EH (cell line): ENCODE measurements at places on chromosomes 12 and 14.
A peak's percentile ranks its signal among the peaks of the same experiment; 100 is the strongest.

- peak; percentile 34 for DNase-seq
Observed at GRCh38 chr12:69653703-69654102, 43.0 kb upstream of the LRRC10 start.

DNA sequence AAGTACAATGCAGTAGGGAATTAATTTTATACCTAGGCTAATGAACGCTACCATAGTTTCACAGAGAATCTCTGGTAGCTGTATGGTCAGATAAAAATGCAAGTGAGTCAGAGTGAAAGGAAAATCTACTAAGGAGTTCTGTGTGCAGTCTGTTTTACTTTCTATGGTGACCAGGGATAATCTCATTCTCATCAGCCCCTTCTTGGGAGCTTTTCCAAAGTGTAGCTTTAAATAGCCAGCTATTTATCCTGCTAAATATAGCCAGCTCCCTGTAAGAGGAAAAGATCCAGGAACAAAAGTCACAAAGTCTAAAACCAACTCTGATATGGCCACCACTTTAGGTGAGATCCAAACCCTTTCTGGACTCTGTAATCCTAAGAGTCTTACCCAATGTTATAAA, 75.5 kb downstream of the TMEM116 start:
- peak; percentile 77 for DNase-seq

DNA sequence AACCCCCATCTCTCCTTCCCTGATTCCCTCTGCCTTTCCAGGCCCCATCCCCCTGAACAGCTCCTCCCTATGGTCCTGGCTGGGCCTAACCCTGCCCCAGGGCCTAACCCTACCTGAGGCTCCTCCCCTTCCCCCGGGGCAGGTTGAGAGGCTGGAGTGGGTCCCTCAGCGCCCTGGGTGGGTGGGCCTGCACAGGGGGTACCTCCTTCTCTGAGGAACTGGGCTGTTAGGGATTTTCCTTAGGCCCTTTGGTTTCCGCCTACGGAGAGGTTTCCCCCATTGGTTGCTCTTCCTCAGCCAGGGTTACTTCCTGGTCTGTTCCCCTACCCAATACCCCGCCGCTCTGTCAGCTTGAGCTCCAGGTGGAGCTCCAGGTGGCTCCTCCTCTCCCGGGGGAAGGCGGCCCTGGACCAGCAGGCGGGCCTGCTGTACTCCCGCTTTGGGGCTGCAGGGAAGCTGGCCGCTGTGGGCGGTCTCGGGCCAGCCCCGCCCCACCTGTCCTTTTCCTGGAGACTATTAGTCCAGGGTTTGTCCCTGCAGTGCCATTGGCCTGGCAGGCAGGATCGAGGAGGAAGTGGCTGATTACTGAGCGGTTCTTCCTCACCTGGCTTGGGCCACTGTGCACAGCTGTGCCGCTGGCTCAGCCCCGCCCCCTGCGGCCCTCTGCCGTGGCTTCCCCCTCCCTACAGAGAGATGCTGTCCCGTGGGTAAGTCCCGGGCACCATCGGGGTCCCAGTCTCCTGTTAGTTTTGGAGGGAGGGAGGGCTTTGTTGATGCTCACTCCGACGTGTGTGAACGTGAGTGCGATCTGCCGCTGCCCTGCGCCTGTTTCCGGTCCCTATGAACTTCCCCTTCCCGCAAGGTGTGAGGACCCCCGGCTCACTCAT, 2.5 kb downstream of the C12orf57 start:
- DNase-seq: no peak

DNA sequence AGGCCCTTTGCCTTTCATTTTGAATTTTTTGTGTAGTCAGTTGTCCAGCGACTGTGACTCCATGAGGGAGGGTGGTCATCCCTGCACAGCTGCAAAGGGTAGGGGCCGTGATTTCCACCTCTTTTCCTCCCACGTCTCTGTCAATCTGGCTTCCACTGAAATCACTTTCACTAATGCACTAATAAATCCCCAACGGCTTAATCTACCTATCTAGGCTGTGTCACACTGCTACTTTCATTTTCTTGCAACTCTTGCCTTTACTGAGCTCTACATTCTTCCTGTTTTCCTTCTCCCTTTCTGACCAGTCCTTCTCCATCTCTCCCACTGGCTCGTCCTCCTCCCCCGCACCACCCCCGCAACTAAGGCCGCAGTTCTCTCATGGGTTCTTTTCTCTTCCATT, 212.3 kb upstream of the FOXN3 start:
- no peak for DNase-seq

GRCh38 chr12:91074154-91074709, 16.4 kb upstream of the KERA start:
- DNase-seq: no peak

- no peak for DNase-seq
Observed at GRCh38 chr12:92070054-92070863, 75.4 kb downstream of the BTG1 start.

GRCh38 chr14:71331403-71331802, 424.1 kb downstream of the PCNX1 start:
- peak; percentile 30 for DNase-seq

GRCh38 chr12:116713527-116713926, 24.3 kb downstream of the SPRING1 start:
- no peak for DNase-seq

- DNase-seq: peak; percentile 29
Observed at GRCh38 chr12:107760207-107760808, 629 bp downstream of the PRDM4 start.

- DNase-seq: peak; percentile 75
Observed at GRCh38 chr12:121110211-121110940, 22.3 kb upstream of the P2RX7 start.

DNA sequence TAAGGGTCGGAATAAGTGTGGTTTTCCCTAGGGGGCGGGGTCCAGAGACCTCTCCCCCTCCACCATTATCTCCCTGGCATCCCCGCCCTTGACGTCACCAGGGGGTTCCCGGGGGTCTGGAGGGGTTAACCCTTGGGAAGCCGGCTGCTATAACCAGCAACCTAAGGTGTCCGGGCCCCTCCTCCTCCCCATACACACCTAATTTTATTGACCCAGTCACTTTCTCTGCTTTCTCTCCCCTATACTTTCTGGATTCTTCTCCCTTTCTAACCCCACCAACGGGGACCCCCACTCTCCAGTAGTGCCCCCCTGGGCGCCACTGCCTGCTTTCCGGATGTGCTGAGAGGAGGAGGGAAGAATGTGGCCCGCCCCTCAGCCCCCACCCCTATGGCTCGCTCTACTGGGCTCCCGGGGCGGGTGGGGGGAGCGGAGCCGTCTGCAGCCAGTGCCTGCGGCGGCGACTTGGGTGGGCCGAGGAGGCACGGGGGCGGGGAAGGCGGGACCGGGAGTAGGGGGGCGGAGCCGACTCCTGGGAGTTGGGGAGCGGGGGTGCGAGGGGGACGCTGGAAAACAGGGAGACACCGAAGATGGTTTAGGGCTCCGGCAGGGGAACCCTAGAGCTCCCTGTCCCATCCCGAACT, 1.8 kb downstream of the GLI1 start:
- DNase-seq: peak; percentile 75

DNA sequence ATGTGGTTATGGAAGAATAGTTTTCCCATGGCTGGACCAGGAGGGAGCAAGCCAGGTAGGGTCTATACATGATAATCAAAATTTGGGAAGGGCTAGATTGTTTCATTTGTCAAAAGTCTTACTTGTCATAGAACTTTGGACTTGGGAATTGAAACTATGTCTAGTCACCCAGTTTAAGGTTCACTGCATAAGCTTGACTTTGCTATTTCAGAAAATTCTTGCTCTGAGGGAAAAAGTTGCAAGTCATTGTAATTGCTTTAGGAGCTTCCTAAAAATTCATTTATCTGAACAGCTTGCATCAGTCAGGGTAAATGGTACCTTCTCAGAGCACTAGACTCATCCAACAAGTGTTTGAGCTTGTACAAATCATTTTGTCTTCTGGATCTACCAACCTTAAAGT, 1194.7 kb downstream of the GALC start:
- peak; percentile 20 for DNase-seq

- DNase-seq: peak; percentile 17
Observed at GRCh38 chr14:35879654-35880249, 53.6 kb downstream of the BRMS1L start.

GRCh38 chr14:68599896-68600610, 192.8 kb downstream of the ZFP36L1 start:
- no peak for DNase-seq

DNA sequence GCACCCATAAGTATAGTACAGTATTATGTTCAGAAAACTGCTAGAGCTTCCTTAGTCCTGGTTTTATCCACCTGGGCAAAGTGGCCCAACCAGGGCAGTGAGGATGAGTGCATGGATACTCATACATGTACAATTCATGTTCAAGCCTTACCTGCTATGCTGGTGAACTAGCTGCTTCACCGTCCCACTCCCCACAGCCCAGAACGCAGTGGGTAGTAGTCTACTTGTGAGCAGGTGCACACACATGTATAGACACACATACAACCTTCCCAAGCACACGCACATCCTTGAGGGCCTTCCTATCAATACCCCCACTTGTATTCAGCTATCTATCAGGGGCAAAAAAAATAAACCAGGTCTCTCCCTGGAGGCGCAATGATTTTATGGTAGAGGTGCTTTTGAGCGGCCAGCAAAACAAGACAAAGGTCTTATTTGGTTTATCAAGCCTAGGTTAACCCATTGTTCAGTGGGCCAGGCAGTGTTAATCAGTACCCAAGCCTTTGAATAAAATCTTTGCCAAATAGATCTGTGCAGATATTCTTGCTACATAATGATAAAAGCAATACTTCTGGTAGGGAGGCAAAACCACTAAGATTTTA, 69.8 kb downstream of the ZFP36L1 start:
- DNase-seq: no peak

- no peak for DNase-seq
Observed at GRCh38 chr12:110005319-110005973, 6.2 kb downstream of the ANKRD13A start.

- DNase-seq: no peak
Observed at GRCh38 chr12:76064904-76065303, 19.6 kb downstream of the NAP1L1 start.

GRCh38 chr12:11446372-11446771, 51.0 kb upstream of the PRB2 start:
- peak; percentile 1 for DNase-seq

DNA sequence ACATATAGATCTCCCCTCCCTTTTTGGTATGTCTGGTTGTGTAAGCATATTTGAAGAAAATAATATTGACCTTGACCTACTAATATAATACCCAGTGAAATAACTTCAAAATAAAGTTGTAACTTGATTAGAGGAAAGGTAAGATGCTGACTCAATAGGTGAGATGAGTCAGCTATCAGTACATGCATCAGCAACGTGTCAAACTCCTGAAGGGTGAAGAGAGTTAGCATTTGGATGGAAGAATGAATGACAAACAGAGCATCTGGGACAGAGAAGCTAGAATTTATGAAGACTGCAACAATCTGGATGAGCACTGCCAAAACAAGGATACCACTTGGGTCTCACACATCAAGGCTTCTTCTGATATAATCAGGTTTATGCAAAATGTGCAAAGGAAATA, 74.9 kb downstream of the PPP2R5E start:
- no peak for DNase-seq

DNA sequence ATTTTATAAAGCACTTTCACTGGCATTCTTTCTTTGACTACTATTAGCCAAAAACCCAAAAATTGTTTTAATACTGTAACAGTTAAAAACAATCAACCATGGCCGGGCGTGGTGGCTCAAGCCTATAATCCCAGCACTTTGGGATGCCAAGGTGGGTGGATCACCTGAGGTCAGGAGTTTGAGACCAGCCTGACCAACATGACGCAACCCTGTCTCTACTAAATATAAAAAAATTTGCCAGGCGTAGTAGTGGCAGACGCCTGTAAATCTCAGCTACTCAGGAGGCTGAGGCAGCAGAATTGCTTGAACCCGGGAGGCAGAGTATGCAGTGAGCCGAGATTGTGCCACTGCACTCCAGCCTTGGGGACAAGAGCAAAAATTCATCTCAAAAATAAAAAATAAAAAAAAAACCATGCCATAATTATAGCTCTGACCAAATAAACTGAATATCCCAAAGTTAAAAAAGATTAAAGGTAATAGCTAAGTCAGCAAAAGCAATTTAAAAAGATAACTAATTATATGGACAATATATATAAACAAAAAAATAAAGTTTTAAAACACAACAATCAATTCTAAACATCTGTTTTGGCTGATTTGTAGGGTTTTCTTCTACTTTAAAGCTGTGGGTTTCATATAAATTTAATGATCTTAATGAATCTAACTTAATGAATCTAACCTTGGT, 10.0 kb downstream of the SINHCAF start:
- no peak for DNase-seq

DNA sequence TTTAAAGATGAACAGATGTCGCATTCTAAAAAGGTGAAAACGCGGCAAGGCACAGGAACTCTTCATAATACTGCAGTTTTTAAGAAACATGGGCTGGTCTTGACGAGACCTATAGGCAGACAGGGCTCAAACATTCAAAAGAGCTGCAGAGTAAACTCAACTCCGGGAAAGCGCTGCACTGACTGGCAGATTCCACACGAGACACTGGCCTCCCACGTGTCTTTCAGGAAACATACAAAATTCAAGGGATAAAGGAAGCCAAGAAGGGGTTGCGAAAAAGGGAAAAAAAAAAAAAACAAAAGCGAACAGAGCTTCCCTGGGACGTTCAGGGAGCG, 614 bp upstream of the ARF6 start:
- peak; percentile 83 for DNase-seq

DNA sequence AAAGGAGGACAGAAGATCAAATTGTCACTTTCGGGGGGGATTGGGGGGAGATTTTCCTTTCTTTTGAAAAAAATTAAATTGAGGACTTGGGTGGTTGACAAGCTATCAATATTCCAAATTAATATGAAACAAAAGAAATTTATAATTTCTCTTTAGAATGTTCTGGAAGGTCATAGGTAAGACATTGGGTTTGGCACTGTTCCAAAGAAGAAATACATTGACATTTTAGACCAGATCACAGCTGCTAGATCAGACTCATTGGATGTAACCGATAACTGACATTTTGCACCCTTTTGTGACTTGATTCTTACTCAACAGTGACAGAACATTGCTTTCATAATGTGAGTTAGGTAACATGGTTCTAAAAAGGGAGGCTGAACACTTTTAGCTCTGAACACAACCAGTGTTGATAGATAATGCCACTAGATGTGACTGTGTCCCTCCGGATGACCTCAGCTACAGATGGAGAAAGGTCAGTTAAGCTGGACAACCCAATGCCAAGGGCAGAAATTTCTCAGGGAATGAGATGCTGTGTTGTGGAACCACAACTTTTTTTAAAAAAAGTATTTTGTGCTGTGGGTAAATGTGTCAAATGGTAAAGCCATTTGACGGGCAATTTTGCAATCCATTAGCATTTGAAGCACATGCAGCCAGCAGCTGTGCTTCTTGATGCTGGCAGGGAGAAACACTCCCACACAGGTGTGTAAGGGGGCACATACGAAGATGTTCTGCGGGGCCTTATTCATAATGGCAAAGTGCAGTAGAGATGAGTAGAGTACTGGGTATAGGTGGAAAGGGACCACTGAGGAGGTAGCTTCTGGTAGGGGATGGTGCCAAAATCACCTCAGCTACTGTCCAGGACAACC, 62.9 kb downstream of the RFX4 start:
- no peak for DNase-seq

GRCh38 chr12:118299791-118300460, 72.8 kb downstream of the TAOK3 start:
- peak; percentile 11 for DNase-seq

GRCh38 chr12:43893670-43894069, 57.8 kb downstream of the TMEM117 start:
- DNase-seq: peak; percentile 10
